Hematopoietic multipotent progenitor cell treated with erythropoietin and hydrocortisone succinate and interleukin-3 and kit ligand, for 8 days (in vitro differentiated cells): ENCODE measurements at places on chromosomes 11 and 22.

- DNase-seq = no peak
These were observed 164.5 kb upstream of the POU2AF2 start for GRCh38 chr11:111081021-111081511.

- no peak for DNase-seq
These were observed 107.9 kb downstream of the C11orf58 start for GRCh38 chr11:16846305-16846704.

DNA sequence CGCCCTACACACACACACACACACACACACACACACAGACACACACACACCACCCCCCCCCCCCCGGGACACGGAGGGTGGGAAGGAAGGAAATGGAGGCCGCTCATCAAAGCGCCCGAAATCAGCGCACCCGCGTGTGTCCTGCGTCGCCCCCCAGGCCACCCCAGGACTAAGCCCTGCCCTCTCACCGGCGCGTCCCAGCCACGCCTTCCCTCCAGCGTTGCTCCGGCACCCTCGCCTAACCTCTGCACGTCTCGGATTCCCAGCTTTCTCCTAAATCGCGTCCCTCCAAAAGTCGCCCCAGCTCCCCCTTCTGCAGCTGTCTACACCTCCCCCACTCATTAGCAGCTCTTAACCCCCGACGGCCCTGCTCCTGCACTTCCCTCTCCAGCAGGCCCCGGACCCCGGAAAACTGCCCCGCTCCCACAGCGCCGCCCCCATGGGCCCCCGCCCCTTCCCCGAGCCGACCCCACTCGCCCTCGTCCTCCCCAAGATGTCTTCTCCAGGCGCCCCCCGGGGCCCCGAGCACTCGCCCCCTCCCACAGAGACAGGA lies 557 bp downstream of the PACSIN2 start:
- no peak for DNase-seq

GRCh38 chr22:19118329-19118880 lies 3.8 kb downstream of the DGCR2 start:
- no peak for DNase-seq

DNA sequence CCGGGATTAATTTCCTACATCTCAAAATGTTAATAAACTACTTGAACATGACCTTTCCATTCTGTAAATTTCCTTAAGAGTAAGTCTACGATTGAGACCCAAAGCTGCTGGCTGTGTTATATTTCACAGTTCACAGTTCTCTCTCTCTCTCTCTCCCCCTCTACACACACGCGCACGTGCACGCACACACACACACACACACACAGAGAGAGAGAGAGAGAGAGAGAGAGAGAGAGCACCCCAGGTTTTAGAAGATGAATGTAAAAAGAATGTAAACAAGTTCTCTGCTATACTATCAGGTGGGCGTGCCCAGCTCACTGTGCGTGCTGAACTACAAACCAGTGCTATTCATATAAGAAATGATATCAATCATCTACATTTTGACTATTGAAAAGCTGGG lies 3.3 kb downstream of the BDNF start:
- no peak for DNase-seq

DNA sequence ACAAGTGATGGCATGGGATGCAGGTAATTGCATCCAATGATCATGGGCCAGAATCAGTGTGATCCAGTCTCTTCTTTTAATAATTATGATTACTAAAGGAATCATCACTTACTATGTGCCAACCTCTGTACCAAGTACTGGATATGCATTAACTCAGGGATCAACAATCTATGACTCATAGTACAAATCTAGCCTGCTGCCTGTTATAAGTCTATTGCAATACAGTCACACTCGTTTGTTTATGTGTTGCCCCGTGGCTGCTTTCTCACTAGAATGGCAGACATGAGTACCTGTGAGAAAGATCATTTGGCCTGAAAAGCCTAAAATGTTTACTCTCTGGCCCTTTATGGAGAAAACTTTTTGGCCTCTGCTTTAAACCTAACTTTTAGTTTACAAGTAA lies 45.0 kb downstream of the OR6Q1 start:
- DNase-seq = no peak

DNA sequence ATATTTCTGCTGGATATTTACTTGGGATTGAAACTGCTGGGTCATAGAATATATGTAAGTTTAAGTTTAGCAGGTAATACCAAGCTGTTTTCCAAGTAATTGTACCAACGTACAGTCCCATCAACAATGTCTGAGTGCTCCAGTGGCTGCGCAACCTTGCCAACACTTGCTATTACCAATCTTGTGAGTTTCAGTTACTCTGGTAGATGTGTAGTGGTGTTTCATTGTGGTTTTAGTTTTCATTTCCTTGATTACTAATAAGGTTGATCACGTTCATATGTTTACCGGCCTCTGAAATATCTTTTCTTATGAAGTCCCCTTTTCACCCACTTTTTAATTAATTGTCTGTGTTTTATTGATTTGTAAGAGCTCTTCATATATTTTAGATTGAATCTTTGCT lies 370.6 kb upstream of the CADM1 start:
- no peak for DNase-seq

- no peak for DNase-seq
These were observed 4.9 kb downstream of the LARGE2 start for GRCh38 chr11:45927332-45927683.

DNA sequence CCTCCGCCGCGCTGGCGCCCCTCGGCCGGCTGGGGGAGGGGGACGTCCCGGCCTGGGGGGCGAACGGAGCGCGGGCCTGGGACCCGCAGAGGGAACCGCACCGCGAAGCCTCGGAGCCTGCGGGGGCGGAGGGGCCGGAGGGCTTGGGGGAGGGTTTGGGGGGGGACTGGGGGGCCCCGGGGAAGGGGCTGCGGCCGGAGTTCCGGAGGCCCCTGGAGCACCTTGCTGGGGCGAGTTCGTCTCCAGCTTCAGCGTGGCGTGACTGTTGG lies 261 bp upstream of the SCT start:
- no peak for DNase-seq
